ENCODE measurements at places on chromosomes 2 and 18.

DNA sequence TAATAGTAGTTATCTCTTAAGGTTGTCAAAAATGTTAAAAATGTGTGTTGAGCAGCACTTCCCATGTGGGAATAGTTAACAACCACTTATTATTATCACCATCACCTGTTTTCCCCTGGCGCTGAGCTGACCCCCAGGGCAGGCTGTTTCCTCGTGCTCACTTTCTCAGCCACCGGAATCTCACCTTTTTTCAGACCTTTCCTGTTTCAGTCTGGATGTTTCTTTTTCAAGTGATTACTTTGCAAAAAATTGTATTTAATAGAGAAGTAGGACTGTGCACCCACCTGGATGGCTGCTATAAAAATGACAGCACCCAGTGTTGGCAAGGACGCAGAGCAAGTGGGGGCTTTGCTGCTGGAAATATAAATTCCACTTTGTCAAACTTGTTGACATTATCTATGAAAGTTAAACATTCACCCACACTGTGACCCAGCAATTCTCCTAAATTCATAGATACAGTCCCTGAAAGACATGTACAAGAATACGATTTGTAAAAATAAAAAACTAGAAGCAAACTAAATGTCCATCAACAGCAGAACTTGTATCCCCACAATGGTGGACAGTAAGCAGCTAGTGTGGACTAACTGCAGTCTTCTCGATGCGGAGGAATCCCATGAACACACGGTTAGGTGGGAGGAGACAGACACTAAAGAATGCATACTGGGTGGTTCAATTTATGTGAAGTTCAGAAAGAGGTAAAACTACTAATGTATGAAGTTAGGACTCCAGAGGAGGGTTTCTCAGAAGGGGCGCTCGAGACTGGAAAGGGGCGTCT, 66.5 kb downstream of the SOWAHC start:
- no peak for DNase-seq

GRCh38 chr2:85846411-85846810, 42.4 kb downstream of the ST3GAL5 start:
- DNase-seq = no peak

- DNase-seq = no peak
Observed at GRCh38 chr18:26696786-26697185, 148.4 kb upstream of the KCTD1 start.

GRCh38 chr2:62971936-62972335, 78.7 kb upstream of the OTX1 start:
- DNase-seq = no peak

DNA sequence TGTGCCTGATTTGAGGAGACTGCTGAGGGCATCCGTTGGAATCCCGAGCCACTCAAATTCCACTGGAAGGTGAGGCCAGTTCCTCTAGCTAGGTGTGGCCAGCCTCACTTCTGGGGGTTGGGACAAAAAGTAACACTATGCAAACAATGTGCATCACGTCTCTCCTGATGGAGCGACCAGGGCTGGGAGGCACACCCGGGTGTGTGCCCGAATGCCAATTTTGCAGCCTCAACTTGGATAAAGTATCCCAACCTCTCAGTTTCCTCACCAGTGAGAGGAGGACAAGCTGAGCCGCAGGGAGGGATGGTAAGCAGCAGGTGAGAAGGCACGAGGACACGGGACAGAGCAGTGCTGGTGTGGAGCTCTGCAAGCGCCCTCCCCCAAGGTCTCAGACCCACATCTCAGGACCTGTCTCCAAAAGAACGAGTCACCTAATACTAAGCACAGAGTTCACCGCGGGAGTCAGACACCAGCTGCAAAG, 218.3 kb downstream of the HAUS1 start:
- DNase-seq = no peak

DNA sequence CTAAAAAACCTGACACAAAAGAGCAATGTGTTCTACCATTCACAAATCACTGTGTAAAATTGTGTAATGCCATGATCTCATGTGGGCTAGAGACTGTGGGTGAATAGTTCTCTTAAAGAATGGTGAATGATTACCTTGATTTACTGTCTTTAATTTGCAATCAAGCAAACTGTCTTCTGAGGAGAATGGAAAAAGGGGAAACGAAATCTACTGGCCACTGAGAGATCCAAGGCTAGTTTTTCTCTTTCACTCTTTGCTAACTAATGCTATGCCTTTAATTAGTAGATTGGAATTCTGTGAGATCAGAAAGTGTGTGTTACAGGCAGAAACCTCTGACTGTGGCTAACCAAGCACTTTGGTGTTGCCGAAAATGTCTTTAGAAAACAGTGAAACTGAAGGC, 422.7 kb downstream of the TGIF1 start:
- no peak for DNase-seq

DNA sequence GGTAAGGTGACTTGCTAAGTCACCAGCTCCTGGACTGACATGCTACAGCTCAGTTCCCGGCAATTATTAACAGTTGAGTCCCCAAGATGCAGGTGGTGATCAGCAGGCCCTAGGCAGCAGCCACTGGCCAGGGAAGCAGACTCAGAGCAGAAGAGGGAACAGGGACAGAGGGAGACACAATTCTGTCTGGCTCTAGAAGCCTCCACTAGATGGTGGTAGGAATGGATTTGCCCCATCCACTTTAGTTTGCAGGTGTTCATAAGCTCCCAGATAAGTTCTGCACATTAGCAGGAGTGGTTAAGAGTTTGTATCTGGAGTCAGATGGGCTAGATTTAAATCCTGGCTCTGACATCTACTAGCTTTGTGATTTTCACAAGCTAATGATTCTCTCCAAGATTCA, 25.5 kb upstream of the SLC1A4 start:
- no peak for DNase-seq

DNA sequence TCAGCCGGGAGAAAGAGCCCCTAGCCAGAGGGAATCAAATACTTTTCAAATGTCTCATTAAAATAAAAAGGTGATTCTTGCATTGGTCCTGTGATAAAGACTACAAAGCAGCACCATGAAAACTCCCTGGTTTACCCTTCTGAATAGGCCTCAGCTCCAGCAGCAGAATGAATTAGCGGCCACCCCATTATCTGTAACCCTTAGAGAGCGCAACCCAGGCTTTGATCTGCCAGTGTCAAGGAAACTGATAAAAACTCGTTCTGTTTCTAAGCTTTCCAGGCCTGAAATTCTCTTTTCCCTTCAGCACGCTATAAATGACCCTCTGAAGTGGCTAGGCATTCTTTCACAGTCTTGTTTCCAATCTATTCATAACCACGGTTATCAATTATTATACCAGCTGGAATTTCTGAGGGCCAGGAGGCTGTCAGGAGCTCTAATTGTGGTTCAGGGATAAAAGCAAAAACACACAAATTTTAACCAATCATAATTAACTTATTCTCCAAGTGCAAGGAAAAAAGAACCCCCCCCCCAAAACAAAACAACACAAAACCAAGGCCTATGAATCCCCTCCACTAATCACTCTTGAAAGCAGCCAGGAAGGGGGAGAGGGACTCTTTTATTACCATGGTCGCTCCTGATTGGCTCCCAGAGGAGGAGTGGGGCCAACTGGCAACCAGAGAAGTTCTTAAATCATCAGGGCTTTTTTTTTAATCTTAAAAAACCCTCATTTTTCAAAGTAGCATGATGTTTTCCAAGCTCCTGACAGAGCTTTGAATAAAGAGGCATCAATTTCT, 258.9 kb downstream of the CYRIA start:
- DNase-seq = no peak

DNA sequence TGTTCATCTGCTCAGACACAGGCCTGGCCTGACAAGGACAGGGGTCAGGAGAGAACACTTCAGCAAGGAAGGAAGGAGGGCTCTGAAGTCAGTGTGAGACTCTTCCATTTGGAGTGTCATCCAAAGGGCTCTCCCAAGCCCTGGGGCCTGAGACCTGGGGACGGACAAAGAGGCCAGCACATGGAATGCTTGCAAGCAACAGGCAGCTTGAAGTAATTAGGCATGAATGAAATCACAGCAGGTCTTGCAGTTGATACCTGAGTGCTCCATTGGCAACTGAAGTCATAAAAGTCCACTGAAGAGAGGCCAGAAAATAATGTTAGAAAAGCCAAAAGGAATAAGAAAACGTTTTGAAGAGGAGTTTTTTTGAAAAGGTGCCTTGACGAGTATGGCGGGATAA, 231.7 kb downstream of the VAPA start:
- DNase-seq = no peak

DNA sequence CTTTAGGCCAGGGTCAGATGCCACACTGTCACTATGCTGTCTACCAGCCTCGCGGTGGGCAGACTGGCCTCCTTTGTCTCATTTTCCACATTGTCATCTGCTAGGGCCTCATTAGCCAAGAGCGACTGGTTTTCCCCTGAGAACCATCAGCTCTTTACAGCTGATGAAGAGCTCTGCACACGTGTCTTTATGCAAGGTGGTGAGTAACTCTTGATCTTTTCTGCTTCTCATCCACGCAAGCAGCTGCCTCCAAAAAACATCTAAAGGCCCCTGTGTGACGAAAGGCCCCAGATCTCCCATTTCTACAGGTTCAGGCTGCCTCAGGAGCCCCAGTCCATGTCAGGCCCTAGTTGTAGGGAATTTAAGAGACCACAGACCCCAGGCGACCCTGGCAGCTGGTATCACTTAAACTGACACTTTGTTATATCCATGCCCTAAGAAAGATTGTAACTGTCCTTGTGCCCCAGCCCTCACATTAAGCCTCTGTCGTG, 52.9 kb downstream of the DPYSL5 start:
- no peak for DNase-seq

GRCh38 chr2:118425191-118425590, 336.9 kb downstream of the INSIG2 start:
- DNase-seq = no peak

DNA sequence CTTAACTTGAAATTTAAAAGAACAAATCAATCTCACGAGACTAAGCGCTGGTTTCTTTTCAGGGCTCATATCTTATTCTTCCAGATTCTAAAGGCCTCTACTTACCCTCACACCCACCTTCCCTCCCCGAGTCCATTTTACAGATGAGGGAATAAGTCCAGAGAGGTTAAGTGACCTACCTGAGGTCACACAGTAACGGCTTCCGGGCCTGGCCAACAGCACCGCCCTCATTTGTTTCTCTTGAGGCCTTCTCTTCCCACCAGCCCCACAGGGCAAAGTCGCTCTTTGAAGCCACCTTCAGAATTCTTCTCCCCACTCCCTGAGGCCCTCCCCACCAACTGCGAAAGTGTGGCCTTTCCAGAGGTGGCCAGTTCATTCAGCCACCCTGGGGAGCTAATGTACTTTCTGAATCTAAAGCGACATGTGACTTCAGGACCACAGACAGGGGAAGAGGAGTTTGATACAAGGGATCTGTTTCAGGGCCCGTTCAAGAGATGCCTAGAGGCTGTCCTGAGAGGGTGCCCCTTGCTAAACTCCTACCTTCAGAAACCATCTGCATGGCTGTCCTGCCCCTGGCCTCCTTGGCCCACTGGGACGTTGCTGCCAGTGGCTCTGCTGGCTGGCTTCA, 275.3 kb downstream of the HAUS1 start:
- no peak for DNase-seq

DNA sequence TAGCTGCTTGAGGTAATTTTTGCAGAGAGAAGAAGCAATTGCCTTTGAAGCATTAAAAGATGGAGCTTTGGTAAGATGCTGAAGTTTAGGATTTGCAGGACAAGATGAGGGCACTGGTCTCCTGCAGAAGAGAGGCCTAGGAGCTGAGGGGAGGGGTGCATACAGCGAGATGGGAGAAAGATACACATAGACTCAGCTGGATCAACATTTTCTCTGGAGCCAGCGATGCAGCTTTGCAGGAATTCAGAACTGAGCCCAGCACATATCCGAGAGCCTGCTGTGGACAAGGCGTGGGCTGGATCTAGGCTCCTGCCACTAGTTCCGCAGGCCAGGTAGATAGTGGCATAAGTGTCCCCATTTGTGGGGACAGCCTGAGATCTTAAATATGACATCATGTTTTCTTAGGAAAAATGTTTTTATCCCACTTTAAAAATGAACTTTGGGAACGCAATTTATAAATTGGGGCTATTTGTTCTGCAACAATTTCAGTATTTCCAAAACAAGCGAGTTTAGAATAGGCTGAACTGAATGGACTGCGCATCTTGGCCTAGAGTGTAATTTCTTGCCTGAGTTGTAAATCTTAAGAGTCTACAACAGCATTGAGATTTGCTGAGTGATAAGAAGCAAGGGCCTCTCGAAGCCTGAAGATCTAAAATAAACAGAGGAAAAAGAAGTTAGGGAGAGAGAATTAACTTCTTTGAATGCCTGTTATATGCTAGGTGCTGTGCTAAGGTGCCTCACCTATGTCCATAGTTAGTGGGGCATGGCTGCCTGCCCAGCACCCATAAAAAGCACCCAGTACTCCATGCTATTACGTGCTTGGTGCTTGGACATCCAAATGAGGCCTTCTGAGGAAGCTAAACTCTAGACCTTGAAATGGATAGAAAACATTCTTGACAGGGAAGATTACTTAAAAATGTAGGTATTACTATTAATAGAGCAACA, 17.3 kb downstream of the GRHL1 start:
- DNase-seq = no peak

GRCh38 chr2:134152045-134153010, 101.5 kb upstream of the MGAT5 start:
- no peak for DNase-seq

DNA sequence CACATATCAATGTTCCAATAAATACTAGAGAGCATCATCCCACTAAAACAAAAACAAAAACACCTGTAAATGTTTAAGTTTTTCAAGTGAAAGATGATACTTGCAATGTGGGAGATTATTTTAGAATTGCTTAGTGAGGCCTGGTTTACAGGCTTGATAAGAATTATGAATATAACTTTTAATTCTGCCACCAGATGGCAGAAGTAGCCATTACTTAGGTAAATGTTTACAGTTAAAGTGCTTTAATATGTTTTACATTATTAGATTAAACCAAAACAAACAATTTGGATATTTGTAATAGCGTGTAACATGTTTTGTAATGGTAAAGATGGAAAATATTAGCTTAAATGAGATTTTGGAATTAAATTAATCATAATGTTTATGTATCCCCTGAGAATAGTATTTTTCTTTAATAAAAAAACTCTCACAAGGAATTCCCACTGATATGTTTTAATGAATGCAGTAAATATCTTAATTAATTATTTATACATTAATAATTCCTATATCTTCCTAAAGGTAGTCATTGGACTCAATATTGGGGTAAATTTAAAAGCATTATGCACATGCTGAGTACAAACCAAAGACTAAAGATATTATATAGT, 522.0 kb downstream of the SPAG16 start:
- no peak for DNase-seq

DNA sequence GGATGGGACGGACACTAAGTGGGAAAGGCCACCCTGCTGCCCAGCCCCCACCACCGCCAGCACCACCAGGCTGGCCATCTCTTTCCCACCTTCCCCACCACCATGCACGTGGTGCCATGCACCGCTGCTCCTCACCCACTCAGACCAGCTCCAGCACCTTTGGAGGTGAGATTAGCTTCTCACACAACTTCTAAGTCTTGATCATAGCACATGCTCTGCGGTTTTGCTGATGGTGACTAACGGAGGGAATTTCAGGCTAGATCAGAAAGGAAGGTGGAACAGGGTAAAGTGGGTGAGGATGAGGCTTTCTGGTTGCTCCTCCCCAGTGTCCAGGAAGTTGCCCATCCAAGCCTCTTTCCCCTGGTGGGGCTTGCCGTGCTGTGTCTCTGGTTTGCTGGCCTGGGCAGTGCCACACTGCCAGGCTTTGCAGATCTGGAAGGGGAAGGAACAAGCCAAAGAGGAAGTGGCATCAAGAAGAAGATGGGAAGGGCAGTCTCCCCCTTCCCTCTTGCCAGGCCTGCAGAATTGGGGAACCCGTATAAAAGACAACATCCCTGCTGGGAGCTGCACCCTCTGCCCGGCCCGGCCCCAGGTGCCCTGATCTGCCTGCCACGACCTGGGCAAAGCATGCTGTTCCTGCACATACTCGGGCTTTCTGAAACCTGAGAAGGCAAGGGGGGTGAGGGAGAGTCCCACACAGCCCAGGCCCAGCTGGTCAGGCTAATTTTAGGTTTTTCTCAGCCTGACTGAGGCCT, 44.3 kb upstream of the CAB39 start:
- no peak for DNase-seq
